NCI-H748 treated with DMSO at 0.1 percent for 48 hours (cell line): ENCODE measurements at places on chromosomes 4 and X.

GRCh38 chr4:76305971-76306881 is at the start of gene STBD1:
Gene STBD1, plus strand, starts transcription at chr4:76306733. Its CDS starts 37 bp downstream, at chr4:76306770.
- peak; percentile 45 for DNase-seq

DNA sequence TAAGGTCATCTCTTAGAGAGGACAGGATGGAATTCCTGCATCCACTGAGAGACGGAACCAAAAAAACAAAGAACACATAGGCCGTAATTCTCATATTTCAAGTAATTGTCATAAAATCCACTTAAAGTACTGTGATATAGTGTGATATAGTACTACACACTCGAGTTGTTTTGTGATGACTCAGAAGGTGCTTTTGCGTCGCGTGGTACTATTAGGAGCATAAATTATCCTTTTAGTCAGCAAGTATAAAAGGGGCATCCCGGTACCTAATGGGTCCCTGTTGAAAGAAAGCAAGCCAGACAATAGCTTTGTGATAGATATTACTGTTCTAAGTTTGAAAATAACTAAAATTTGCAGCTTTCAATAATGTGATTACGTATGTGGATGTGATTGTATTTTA is 55.3 kb downstream of the GPR143 start:
- no peak for DNase-seq

DNA sequence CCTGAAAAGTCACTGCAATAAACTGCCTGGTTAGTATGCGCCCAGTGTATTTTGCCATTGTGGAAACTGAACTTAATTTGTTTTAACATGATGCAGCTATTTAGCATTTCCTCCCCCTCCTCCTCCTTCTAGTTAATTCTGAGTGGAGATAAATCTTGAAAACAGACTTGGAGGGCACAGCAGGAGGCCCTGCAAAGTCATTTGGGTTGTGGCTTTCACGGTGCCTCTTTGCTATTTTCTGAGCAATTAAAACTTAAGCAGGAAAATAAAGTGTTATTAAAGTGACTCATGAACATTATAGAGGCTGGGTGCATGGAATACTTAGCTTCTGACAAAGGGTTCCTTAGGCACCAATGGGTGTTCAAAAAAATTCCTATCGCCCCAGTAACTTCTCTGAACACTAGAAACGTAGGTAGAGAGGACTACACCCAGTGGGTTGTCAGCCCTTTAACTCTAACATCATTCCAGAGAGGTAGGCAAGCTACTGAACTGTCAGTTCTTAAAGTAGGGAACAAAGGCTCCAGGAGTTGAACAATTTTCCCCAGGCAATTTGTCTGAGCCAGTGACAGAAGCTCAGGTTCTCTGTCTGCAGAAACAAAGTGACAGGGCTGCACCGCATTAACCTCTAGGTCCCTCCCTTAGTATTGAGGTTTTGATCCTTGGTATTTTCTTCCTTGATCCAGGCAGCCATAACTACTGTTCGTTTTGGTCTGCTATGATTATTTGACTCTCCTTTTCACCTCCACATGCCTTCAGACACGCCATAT is 158.3 kb upstream of the KIT start:
- no peak for DNase-seq

GRCh38 chrX:137031517-137032340 is 2.1 kb downstream of the GPR101 start:
- DNase-seq = peak; percentile 31

DNA sequence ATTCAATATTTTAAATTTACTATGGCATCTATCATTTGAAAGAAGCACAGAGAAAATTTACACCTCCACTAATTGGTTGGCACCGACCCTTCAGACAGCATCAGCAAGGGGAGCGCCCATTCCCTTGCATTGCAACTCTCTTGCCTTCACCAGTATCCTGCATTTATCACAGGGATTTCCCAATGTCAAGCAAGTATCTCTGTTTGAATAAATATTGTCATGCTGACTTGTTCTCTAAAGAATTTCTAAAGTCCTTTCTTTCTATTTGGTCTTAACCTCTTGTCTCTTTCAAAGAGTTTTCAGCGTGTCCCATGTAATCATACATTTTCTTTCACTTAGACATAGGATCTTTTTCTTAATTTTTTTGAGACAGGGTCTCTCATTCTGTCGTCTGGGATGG is 10.4 kb downstream of the DCTD start:
- no peak for DNase-seq

GRCh38 chr4:94548571-94548970 is 96.8 kb downstream of the PDLIM5 start:
- no peak for DNase-seq
